ENCODE measurements at places on chromosomes 16 and 17.

- DNase-seq: no peak
These were observed 60.7 kb upstream of the ADCY9 start for GRCh38 chr16:4176906-4177417.

GRCh38 chr17:57550016-57550415, 195.1 kb downstream of the CCDC182 start:
- DNase-seq: no peak

GRCh38 chr16:35862242-35862641, 2402.8 kb downstream of the TP53TG3F start:
- no peak for DNase-seq

DNA sequence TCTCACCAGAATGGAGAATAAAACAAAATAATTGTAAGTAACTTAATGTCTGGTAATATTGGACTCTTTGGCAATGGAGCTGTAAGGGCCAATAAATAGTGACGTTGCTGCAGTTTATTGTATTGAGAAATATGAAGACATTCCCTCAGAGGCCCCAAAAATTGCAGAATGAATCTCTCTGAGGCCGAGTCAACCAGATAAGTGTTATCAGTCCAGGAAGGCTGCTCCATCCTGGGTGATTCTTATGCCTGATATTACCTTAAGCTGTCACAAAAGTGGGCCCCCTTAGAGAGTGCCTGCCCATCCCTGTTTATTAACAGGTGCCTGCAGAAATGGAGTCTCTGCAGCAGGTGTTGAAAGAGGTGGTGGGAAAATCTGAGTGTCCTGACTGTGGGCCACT, 219.2 kb downstream of the HS3ST4 start:
- DNase-seq: no peak

GRCh38 chr16:4358831-4359561, 7.9 kb upstream of the PAM16 start:
- no peak for DNase-seq

- DNase-seq: no peak
These were observed 67.6 kb upstream of the ADAMTS18 start for GRCh38 chr16:77502448-77502847.

- DNase-seq: no peak
These were observed 66.3 kb downstream of the BPTF start for GRCh38 chr17:67891481-67892119.

GRCh38 chr16:51057102-51057793, 93.8 kb downstream of the SALL1 start:
- no peak for DNase-seq

DNA sequence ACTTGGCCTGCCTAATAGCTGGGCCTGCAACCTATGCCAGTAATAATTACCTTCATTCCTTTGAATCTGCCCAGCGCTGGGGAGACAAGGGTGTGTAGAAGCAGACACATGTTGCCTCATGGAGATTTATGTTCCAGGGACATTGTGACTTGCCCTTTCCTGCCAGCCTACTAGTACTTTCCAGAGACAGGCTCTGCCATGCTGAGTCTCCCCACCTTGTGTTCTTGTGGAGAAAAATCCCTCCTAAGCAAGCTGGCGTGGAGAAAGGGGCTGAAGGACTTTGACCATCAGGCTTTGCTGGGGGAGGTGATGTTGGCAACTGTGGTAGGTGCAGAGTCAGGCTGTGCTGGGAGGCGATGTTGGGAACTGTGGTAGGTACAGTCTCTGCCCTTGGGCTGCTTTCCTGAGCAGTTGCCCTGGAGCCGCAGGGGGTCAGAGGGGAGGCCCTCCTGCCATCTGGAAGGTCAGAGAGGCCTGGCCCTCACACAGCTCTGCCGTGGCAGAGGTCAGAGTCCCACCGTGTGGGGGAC, 4.0 kb downstream of the KSR1 start:
- DNase-seq: no peak

DNA sequence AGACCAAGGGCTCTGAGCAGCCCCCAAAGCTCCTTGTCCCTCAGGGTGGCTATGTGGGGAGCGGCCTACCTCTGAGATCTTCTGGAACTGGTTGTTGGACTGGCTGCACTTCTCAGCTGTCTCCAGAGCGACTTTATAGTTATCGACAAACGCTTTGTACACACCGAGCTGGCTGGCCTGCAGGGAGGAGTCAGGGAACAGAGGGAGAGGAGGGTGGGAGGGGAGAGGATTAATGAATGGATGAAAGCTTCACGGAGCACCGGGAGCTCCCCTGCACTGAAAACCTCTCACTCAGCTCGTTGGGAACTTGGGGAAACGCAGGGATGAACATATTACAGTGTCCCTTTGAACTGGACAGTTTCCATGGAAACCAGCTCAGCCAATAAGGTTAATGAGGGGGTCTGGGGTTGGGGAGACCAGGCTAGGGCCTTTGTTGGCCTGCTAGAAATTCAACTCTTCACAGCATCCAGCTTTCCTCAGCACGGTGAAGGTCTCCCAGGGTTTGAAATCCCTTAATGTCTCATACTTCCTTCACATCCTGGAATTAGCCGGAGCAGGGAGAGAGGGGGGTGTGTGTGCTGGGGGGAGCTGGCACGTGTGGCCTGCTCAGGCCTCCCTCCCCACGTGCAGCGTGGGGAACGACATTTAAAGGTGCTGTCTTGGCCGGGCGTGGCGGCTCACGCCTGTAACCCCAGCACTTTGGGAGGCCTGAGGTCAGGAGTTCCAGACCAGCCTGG, 86.7 kb downstream of the TIMM22 start:
- no peak for DNase-seq

DNA sequence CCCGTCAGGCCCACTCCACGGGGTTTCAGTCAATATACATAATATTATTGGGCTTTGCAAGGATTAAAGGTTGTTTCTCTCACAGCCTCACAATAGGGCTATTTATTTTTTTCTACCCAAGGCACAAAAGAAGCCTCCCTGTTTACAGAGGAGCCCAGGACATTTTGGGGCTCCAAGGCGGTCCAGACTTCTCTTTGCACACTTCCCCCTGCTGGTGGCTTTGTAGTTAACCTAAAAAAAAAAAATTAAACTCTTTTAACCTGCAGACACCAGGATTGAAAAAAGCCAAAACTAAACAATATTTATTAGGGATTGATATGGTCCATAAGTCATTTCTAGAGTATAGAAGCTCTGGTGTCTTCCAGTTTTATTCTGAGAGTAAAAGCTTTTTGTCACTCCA, 169.7 kb upstream of the ZFHX3 start:
- DNase-seq: no peak

- no peak for DNase-seq
These were observed 5.1 kb downstream of the BPTF start for GRCh38 chr17:67830440-67830839.

DNA sequence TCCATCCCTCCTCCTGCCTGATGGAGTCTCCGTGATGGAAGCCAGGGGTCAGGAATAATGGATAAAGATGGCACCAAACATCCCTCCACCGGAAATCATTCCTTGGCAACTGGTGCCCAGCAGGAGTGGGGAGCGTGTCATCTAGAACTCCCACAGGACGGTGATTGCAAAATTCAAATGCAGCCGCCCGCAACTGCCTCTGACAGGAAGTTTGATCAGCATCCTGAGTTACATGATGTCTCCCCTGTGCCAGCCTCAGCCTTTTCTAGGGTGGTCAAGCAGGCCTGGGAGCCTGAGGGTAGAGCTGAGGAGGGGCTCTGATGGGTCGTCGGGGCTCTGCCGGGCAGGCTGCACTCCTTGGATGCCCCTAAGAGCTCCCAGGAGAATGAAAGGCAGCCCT, 52.8 kb downstream of the GSG1L start:
- DNase-seq: no peak

DNA sequence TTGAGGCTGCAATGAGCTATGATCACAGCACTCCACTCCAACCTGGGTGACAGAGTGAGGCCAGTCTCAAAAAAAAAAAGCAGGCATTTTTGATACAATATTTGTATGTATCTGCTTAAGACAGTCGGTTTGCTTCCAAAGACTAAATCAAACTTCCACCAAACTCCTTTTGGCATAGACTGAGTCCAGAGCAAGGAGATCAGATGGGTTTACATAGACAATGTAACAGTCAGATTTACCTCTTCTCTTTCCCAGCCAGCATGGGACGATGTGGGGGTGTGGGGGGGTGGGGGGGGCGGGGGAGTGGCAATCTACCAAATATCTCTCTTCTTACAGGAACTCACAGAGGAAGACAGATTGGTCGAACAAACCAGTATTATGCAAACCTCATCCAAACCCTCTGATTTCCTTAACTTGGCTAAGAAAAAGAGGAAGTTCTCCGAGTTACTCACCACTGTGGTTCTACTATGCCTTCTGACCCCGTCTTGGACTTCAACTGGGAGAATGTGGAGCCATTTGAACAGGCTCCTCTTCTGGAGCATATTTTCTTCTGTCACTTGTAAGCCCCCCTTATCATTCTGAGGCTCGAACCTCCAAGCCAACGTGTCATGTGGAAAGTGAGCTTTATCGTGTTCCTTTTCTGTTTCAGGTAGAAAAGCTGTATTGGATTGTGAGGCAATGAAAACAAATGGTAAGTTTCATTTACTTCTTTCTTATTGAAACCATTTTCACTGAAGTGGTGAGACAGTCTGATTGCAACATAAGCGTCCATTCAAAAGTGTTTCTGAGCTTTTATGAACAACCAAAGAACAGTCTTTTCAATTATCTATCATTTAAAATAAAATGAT, at the start of gene MILR1:
MILR1 (plus strand) TSS at position 451 of the 848 bp plus-strand sequence; CDS start at position 505, 54 bp downstream.
- DNase-seq: peak; percentile 15

GRCh38 chr16:719815-720446, 1.0 kb upstream of the ANTKMT start:
- no peak for DNase-seq
